ENCODE measurements at places on chromosomes 13 and 19.

DNA sequence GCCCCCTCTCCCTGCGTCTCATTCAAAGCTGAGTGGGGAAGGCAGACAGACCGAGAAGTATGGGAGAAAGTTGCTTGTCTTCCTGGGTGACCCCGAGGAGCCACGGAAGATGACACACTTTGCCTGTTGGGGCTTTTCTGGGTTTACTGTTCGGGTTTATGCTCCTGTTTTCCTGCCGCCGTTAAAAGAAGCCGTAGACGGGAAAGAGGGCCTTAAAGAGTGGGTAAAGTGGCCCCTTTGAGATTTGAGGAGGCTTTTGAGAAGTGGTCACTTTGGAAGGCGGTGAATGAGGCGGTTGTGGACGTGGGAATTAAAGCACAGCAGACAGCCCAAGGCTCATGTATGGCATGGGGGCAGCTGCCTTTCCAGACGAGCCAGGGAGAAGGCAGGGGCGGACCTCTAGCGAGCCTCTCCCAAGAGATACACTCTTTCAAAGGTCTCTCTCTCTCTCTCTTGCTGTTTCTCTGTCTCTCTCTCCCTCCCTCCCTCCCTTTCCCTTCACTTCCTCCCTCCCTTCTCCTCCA, 493 bp upstream of the LHFPL6 start:
- DNase-seq: no peak

DNA sequence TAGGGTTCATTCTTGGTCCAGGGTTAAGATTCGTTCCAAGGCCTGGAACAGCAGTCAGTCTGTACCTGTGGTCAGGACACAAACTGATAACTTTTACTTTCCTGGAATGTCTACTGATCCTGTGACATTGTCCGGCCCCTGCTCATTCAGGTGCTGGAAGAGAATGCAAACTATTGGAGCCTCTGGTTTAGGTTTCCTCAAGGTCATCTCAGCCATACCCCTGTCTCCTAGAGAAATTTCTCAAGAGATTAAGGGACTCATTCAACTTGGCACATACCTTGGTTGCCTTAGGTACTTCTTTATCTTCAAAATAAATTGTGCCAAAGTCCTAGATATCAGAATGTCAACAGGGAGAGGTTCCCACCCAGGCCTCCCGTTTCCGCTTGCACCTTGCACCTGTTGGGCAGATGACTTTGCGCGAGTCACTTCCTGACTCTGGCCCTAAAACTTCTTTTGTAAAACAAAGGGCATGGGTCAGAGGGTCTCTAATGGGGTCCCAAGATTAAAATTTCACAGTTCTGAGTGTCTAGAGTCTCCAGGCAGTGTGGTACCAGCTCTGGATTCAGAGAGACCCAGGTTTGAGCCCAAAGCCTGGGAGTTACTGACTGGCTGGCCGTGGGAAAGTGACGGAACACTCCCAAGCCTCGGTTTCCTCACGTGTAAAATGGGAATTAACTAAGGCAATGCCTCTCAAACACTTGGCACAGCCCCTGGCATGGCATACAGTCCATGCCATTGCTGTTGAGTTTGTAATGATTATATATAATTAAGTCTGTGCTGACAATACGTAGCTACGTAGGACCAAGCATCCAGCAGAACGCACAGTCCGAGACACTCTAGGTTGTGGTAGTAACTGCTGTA, 25.8 kb upstream of the CYP2S1 start:
- no peak for DNase-seq

GRCh38 chr19:6721773-6722172, 1.3 kb upstream of the C3 start:
- no peak for DNase-seq

- no peak for DNase-seq
Observed at GRCh38 chr19:35457173-35457572, 9.1 kb downstream of the FFAR2 start.

DNA sequence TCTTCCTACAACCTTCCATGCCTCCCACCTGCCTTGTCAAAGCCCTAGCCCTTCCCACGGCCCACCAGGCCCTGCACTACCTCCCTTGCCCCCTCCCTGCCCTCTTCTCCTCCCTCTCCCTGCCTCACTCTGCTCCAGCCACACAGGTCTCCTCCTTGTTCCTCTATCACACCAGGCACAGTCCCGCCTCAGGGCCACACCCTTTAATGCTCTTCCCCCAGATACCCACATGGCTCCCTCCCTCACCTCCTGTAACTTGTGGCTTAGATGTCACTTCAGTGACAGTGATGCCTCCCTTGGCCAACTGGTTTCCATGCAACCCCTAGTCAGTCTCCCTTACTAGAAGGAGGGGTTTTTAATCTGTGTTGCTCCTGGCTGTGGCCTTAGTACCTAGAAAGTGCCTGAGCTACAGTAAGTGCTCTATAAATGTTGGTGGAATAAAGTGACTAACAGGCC, 1.3 kb downstream of the SIRT6 start:
- no peak for DNase-seq

- DNase-seq: no peak
Observed at GRCh38 chr19:38726761-38727301, 17.4 kb downstream of the CAPN12 start.

DNA sequence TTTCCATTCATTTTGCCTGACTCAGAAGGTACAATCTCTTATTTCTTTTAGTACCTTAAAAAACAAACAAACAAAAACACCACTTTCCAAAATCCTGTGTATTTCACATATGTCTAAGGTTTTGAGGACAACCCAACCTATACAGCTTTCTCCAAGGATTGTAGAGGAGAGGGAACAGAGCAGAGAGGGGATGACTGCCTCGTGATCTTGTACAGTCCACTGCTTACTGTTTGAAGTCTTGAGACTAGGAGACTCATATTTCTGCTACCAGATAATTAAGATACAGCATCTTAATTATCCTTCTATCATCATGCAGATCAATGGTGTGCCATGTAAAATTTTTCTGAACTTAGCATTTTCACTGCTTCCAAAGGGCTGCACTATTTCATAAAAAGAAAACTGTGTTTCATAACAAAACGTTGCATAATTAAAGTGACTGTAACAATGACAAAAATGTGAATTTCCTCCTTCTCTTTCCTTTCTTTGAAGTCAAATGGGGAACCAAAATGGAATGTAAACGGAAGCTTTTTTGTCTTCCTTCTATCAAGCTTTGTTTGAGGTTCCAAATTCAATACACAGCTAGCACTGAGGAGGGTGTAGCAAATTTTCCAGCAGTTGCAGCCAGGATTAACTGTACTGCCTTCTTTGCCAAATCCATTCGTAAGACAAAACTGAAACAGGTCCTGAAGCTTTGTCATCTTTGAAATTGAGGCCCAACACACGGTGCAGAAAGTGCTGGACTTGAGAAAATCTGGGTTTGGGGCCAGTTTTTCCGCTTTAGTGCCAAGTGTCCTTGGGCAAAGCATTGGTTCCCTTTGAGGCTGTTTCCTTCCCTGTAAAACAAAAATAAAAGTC, 34.9 kb upstream of the RCBTB2 start:
- DNase-seq: no peak

DNA sequence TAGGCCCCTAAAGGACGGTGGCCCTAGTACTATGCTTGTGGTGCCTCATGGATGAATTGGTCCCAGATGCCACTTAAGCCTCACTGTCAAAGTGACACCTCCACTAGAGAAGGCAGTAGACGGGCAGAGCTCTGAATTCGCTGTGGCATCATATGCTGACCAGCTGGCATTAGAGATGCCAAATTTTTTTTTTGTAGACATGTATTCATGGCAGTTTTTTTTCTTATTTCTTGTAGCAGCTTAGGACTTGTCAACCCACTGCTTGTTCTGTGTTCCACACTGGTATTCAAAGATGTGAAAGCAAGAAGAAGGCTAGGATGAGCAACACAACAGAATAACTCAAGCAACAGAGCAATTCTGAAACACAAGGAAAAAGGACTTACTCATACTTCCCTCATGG, 212.5 kb downstream of the DLEU7 start:
- DNase-seq: no peak

GRCh38 chr13:76887076-76887563, 915 bp upstream of the KCTD12 start:
- DNase-seq: no peak

- DNase-seq: no peak
Observed at GRCh38 chr19:29897466-29897865, 44.6 kb upstream of the URI1 start.

DNA sequence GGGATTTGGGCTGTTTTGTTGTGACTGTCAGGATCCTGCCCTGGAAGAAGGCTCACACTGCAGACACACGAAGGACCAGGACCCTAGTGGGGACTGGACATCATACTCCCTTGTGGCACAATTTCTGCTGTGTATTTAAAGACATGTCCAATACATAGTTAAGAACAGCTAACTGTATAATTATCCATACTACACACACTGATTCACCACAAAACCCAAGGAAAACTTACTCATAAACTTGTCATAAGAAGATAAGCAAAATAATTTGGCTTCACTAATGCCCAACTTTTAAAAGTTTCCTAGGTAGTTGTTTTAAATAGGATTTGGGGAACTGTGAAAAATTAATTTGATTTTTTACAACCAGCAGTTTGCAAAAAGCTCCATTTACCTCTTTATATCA, 46.1 kb downstream of the LATS2 start:
- DNase-seq: no peak

- DNase-seq: no peak
Observed at GRCh38 chr13:98786023-98786422, 33.6 kb upstream of the SLC15A1 start.

GRCh38 chr19:47187797-47188196, 43.2 kb downstream of the BBC3 start:
- no peak for DNase-seq

GRCh38 chr13:77853703-77854102, 64.9 kb downstream of the EDNRB start:
- DNase-seq: no peak

DNA sequence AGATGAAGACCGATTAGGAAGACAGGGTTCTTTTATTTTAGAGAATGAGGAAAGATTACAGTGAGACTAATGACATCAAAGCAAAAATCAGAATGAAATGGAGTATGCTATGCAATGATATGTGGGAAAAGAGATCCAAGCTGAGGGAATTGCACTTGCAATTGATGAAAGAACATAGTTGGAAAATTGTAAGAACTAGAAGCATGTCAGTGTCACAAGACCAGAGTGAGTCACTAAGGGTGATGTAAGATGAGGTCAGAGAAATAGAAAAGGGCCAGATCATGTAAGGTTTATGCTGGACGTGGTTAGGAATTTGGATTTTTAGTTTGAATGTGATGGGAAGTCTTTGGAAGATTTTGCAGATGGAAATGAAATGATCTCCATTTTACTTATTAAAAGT, 1937.3 kb downstream of the OLFM4 start:
- no peak for DNase-seq

- no peak for DNase-seq
Observed at GRCh38 chr19:50252111-50252886, 48.9 kb downstream of the MYH14 start.

DNA sequence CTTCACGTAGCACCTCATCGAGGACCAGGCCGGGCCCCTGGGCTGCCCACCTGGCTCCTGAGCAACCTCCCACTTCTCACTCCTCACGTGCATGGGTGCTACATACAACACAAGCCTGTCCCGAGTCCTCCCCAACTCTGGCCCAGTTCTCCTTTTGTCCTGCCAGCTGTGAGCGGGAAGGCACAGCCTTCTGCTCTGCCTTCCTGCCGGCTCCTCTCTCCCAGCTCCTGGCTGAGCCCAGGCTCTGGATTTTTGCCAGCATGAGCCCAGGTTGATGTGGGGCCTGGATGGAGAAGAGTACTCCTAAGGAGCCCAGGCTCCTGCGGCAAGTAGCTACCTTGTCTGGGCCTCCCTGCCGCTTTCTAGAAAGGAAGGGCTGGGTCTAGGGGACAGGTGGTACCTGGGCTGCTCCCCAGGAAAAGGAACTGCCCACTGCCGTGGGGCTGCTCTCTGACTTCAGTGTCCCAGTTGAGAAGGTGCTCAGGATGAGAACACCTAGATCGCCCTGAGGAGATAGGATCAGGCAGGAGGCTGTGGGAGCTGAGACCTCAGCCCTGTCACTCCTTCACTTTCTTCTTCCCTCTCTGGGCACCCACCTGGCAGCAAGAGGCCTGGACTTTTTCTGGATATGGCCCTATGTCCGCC, 23.6 kb downstream of the LYL1 start:
- DNase-seq: no peak

GRCh38 chr19:39186391-39186790, 10.4 kb upstream of the NCCRP1 start:
- DNase-seq: no peak

- DNase-seq: no peak
Observed at GRCh38 chr13:32142956-32143375, 111.4 kb downstream of the FRY start.

DNA sequence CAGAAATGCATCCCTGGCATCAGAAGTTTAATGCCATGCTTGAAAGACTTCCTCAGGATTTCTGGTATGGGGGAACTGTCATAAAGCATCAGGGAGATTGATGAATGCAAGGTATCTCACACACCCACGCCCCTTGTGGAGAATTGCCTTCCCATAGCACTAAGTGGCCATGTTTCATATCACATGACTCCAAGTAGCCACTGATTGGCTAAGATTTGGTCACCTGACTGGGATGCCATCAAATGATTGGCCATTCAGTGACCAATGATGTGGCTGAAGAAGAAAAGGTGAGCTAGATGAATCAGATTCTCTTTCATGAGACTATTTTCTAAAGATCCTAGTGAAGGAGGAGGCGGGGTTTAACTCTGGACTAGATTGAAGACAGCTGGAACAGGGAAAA, 7.3 kb downstream of the KLK8 start:
- no peak for DNase-seq

DNA sequence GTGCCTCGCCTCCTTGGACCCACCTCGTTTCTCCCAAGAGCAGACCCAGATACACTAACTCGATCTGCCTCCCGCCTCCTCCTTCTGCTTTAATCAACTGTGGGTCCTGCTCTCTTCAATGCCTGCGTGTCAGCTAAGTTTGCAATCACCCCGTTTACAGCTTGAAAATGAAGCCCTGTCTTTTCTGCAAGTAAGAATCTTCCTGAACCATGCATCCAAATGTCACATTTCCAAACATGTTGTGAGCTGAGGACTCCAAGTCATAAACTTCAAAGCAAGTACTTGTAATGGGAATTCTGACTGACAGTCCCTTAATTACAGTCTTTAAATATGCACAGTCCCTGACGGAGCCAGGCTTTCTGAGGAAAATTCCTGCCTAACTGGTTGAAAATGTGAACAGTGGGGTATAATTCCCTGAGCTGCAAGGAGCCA, 154.9 kb upstream of the UQCRFS1 start:
- DNase-seq: no peak

DNA sequence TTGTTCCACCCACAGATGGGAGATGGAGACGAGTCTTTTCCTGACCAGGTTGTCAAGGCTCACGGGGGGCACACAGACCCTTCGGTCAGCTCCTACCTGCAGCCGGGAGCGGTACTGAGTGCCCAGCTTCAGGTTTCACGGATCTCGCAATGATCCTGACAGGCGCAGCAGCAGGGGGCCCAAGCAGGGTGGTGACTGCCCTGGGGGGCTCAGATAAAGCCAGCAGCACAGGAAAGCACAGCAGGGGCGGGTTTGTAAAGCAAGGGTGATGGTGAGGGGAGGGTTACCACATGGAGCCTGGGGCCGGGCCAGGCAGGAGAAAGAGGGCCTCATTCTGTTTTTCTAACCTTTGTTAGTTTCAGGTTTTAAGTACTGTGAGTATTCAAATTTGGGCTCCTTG, 41.7 kb upstream of the ATP11A start:
- DNase-seq: no peak

- DNase-seq: no peak
Observed at GRCh38 chr13:80215368-80215767, 125.6 kb downstream of the SPRY2 start.

GRCh38 chr19:31317570-31317969, 31.7 kb downstream of the TSHZ3 start:
- no peak for DNase-seq

GRCh38 chr13:24683351-24683750, 3.1 kb downstream of the ATP12A start:
- DNase-seq: no peak
